Fibroblast of skin of abdomen (primary cell): ENCODE measurements at places on chromosomes 11 and 22.

DNA sequence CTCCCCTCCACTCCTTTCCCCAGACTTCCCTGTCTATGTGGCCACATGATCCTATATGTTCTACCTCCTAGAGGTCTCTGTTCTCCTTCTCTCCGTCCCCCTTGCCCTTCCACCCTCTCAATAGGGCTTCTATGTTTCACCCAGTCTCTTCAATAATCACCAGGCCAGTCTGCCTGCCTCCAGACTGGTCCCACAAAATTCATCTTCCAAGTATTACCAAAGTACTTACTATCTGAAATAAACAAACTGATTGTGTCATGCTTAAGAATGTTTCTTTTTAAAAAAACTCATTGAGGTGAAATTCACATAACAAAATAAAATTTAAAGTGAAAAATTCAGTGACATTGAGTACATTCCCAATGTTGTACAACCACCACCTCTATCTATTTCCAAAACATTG is 44.2 kb downstream of the MTNR1B start:
- DNase-seq: no peak

DNA sequence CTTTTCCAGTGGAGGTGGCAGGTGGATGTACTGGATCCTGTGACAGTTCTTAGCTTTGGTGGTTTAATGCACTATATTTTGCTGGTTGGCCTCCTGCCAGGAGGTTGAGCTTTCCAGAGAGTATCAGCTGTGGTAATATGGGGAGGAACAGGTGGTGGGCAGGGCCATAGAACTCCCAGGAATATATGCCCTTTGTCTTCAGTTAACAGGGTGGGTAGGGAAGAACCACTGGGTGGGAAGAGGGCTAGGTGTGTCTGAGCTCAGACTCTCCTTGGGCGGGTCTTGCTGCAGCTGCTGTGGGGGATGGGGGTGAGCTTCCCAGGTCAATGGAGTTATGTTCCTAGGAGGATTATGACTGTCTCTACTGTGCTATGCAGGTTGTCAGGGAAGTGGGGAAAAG is 203.8 kb downstream of the DLG2 start:
- DNase-seq: no peak

- no peak for DNase-seq
Observed at GRCh38 chr11:108322666-108323065, 99.8 kb downstream of the ATM start.

- DNase-seq: peak; percentile 79
Observed at GRCh38 chr11:69642913-69643632, 2.1 kb downstream of the CCND1 start.

GRCh38 chr11:68303083-68303482 is 9.3 kb upstream of the LRP5 start:
- DNase-seq: no peak

DNA sequence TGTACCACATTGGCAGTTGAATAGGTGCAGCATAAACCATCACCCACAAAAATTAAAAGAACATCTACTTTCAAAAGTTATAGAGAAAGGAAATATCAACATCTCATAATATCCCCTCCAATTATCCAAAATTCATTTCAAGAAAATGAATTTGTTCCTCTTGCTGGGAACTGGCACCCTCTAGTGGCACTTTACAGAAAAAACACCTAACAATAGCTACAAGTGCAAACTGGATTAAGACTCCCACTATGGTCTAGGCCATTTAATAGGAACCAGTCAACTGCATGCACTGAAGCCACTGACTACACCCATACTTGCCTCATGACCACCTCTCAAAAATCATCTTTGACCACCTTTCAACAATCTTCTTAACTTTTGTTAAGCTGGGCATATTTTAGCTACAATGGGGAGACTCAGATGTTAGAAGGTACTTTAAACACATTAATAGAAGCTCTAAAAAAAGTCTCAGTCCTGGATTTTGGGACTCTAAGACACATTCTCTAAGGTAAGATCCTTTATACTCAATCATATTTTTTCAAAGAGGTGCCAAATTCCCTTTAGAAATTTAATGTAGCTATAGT is 17.3 kb downstream of the TRAF6 start:
- DNase-seq: peak; percentile 31

DNA sequence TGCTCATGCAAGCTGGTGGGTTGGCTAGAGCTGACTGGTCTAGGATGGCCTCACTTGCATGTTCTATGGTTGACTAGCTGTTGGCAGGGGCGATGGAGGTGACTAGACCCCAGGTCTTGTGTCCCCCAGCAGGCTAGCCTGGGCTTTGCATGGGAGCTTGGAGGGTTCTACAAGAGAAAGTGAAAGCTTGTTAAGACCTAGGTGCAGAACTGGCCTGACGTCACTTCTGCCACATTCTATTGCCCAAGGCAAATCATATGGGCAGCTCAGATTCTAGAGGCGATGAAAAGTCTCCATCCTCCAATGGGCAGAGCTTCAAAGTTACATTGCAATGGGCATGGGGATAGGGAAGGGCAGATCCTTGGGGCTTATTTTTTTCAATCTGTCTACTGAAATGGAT is 170.9 kb downstream of the MIAT start:
- DNase-seq: no peak

DNA sequence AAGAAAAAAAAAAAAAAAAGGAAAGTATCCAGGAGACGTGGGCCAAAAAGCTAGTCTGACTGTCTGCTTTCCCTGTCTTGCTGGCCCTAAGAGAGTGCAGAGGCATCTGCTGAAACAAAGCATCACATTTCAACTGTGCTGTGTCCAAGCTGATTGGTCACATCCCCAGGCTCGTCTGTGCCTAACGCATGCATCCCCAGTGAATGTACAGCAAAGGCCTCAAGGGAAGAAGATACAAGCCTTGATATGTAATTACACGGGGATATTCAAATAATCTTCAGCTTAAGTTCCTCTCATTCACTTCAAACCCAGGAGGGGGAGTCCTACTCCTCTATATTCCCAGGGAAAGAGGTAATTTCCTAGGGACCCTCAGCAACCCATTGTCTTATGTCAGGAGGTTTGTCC is 5.4 kb upstream of the SORL1 start:
- DNase-seq: peak; percentile 76

DNA sequence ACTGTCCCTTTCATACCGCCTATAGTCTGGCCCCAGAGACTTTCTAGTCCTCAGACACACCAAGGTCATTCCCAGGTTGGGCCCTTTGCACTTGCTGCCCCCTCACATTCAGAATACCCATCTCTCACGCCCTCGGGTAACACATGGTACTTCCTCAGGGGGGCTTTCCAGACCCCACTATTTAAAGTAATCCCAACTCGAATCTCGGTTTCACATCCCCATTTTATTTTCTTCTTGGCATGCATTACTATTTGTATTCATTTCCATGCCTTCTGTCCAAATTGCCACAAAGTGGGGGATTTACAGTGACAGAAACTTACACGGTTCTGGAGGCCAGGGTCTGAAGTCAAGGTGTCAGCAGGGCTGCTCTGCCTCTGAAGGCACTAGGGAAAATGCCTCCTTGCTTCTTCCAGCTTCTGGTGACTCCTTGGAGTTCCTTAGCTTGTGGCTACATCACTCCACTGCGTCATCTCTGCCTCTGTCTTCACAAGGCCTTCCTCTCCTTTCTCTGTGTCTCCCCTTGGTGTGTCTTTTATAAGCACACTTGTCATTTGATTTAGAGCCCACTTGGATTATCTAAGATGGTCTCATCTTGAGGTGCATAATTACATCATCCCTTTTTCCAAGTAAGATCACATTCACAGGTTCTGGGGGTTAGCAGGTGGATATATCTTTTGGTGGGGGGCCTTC is 15.1 kb downstream of the RCN1 start:
- DNase-seq: no peak

DNA sequence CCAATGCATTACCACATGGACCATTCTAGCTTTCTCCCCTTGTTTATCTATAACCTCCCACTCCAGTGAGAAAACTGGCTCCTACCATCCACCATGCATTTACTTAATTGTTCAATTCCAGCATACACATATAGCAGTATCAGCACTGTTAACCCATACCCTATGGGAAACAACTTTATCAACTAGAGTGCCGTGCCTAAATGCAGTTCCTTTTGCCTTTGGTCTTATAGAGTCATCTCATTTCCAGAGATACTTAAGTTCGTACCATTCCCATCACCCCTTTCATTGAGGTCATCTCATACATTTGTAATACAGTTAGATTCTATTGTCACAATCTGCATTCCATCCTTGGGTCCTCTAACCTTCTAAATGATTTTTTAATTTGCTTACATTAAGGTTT is 86.9 kb downstream of the PARVA start:
- DNase-seq: no peak

- peak; percentile 83 for DNase-seq
Observed at GRCh38 chr11:12787847-12788246, 113.6 kb downstream of the TEAD1 start.

GRCh38 chr11:44963136-44963535 is 12.5 kb upstream of the TP53I11 start:
- DNase-seq: no peak

DNA sequence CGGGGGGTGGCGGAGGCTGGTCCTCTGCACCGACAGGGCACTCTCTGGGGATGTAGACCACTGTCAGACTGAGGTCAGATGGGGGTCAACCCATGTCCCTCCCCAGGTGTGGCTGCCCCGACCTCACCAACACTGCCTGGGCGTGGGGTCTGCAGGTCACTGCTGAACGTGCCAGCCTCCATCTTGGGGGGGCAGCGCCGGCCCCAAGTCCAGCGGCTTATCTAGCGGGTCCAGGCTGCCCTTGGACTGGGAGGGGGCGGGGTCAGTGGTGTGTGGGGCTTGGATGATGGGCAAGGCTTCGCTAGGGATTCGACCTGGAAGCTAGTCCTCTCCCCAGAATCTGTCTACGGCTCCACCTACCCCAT is 178.2 kb downstream of the IGLL1 start:
- no peak for DNase-seq

DNA sequence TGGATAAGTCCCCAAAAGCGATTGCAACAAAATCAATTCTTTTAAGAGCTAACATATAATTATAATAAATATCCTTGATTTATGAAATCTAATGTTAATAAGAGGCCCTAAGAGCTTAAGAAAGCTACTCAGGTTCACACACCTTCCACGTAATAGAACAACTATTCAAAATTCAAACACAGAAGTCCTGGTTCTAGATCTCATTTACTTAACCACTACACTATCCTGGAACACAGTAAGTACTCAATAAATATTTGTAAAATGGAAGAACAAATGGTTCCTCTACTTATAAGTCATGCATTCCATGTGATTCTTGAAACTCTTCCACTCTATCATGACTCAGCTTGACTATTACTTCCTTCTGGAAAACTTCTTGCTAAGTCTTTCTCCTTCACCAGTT is 268.2 kb downstream of the FAM181B start:
- no peak for DNase-seq
